Pulmonary artery endothelial cell (primary cell): ENCODE measurements at places on chromosomes 12 and 14.

- DNase-seq: no peak
These were observed 1.6 kb upstream of the RBMS2 start for GRCh38 chr12:56520048-56520447.

DNA sequence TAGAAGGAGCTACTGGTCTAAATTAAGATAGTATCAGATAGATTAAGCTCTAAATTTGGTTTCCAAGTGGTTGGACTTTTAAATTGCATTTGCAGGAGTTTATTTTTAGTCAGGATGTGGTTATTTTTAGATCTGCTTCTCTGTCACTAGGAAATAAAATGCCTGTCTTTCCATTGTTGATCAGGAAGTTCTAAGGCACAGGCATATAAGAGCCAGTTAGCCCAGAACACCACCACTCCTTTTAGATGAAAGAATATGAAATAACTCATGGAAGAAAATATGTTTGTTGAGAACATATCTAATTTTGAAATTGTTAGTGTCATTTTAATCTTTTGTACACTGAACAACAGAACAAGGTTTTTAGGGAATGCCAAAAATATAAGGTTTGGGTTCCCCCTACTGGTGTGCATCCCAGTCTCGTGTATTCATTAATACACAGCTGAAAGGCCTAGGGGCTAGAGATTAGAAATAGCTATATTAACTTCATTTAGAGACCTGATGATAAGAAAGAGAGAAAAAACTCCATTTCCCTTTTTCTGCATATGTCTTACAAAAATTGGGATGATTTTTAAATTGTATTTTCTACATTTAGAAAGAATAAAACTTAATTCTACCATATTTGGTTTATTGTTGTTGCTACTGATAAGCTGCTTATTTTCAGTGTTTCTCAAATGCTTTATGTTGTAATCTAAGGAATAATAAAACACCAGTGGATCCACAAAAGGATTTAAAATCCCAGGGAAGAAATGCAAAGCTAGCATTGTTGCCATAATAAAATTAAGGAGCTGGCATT, 67.2 kb downstream of the RIC8B start:
- peak; percentile 1 for DNase-seq

- DNase-seq: no peak
These were observed 36.4 kb downstream of the TRAFD1 start for GRCh38 chr12:112161711-112162110.

DNA sequence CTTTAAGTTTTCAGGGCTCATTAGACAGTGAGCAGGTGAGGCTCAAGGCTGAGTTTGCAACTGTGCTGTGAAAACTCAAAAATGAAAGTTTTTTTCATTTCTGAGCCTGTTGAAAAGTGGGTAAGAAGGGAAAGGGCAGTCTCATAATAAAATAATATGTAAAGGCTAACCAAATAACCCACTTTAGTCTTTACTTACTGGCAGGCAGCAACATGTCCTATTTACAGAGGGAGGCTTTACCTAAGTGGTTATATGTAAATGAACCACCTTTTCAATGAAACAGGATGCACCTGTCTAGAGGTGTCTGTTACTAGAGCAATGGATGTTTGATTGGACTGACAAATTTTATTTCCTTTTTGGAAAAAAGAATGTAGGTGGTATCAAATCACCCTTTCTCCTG, 158.0 kb downstream of the ETV6 start:
- no peak for DNase-seq

DNA sequence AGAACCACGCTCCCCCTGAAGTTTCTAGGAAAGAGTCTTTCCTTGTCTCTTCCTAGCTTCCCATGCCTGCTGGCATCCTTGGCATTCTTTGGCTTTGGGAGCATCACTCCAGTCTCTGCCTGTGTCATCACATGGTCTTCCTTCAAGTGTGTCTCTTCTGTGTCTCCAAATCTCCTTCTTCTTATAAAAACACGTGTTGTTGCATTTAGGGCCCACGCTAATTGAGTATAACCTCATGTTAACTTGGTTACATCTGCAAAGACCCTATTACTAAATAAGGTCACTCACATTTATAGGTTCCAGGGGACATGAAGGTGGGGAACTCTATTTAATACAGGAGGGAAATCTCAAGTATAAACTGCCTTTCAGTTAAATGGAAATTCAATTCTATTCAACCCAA, 63.0 kb downstream of the E2F7 start:
- no peak for DNase-seq

DNA sequence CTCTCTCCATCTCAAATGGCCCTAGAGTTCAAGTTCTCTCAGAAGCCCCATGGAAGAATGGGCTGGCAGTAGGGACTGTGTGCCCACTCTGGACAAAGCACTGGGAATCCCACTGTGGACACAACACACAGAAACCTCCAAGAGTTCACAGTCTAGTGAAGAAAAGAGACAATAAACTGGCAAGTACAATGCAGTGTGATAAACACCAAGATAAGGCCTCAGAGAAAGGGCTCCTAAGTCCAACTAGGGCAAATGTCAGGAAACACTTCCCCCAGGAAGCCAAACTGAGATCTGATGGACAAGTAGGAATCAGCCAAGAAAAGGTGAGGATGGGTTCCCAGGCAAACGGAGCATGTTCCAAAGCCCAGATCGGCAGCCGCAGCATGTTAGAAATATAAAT, 5.4 kb downstream of the VSIG10 start:
- no peak for DNase-seq

GRCh38 chr14:49989966-49990365, 97.1 kb downstream of the ARF6 start:
- DNase-seq: no peak

- no peak for DNase-seq
These were observed 117.4 kb downstream of the MGAT4C start for GRCh38 chr12:86138770-86139169.

GRCh38 chr12:53461059-53461458, 9.2 kb downstream of the PCBP2 start:
- DNase-seq: no peak

DNA sequence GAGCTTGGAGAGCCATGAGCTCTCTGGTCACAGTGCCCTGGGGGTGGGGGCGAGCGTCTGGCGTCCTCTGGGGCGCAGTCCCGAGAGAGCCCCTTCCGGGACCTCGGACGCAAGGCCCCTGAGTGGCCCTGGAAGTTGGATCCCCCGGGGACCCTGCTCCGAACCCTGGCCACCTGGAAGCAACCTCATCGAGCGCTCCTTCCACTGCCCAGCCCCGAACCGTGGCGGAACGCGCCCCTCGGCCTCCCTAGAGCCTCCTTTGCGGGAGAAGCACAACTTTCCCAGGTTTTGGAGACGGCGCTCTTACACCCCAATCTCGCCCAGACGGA, 1.2 kb downstream of the NOS1 start:
- no peak for DNase-seq

DNA sequence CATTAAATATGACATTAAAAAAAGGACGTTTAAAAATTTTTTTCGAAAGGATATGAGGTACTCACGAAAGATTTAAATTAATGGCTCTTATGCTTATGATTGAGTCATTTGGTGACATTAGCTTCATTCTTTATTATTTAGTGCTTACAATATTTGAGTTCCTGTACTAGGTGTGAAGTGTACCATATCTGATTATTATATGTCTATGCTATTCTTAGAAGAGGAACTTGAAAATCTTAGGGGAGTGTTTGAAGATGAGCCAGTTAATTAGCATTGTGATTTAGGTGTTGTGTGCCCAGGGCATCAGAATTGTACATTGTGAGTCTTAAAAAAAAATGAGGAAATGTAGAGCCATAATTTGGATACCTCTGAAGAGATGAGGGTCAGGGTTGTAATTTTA, 118.6 kb downstream of the FUT8 start:
- no peak for DNase-seq

GRCh38 chr12:7624478-7624877, 41.2 kb downstream of the APOBEC1 start:
- no peak for DNase-seq

GRCh38 chr12:58034712-58035111, 93.3 kb downstream of the ATP23 start:
- no peak for DNase-seq

GRCh38 chr12:90301095-90301494, 592.5 kb upstream of the ATP2B1 start:
- no peak for DNase-seq

DNA sequence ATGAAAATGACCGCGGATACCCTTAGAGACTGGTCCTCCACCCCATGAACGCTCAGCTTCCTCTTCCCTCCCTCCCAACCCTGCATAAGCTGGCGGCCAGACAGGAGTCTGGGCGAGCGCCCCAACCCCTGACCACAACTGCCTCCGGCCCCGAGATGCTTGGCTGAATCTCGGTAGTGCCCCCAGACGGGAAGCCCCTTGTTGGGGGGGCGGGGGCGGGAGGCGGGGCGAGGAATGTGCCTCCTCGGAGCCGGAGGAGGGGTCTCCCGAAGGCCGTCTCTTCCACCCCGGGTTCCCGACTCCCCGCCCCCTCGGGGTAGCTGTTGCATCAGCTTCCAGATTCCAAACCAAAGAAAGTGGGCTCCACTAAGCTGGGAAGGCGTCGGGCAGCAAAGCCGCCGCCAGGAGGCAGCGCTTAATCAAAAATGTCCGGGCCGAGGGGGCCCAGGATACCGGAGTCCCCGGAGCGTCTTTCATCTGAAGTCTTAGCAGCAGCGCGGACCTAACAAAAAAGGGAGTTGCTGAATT, 7.1 kb upstream of the MRPL52 start:
- DNase-seq: no peak

GRCh38 chr14:40447017-40447416, 1014.8 kb upstream of the FBXO33 start:
- DNase-seq: no peak

DNA sequence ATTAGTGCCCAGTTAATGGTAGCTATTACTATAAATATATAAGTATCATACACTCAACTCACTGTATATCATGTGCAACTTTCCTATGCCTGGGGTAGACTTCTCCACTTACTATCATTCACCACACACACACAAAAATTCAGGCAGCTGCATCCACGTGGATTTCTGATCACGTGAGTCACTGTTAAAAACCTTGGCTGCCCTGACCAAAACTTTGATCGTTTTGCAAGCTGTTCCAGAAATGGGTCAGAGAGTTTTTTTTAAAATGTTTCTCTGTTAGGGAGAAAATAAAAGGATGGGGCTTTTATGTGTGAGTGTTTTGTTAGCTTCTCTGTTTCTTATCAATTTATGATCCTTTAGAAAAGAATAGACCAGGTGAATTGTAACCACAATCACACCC, 198.2 kb upstream of the CNOT2 start:
- DNase-seq: no peak

- DNase-seq: no peak
These were observed 18.4 kb upstream of the GALNT16 start for GRCh38 chr14:69241577-69241976.

DNA sequence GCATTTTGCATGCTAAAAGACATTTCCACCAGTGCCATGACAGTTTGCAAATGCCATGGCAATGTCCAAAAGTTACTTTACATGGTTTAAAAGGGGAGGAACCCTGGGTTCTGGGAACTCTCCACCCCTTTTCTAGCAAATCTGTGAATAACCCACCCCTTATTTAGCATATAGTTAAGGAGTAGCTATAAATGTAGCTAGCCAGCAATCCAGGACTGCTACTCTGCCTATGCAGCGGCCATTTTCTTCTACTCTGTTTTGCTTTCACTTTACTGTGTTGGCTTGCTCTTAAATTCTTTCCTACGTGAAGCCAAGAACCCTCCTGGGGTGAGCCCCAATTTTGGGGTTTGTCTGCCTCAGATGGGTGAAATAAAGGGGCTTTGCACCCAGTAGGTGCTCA, 141.0 kb downstream of the PTPN11 start:
- no peak for DNase-seq

GRCh38 chr12:4717806-4718205, 2.4 kb upstream of the GALNT8 start:
- DNase-seq: no peak

DNA sequence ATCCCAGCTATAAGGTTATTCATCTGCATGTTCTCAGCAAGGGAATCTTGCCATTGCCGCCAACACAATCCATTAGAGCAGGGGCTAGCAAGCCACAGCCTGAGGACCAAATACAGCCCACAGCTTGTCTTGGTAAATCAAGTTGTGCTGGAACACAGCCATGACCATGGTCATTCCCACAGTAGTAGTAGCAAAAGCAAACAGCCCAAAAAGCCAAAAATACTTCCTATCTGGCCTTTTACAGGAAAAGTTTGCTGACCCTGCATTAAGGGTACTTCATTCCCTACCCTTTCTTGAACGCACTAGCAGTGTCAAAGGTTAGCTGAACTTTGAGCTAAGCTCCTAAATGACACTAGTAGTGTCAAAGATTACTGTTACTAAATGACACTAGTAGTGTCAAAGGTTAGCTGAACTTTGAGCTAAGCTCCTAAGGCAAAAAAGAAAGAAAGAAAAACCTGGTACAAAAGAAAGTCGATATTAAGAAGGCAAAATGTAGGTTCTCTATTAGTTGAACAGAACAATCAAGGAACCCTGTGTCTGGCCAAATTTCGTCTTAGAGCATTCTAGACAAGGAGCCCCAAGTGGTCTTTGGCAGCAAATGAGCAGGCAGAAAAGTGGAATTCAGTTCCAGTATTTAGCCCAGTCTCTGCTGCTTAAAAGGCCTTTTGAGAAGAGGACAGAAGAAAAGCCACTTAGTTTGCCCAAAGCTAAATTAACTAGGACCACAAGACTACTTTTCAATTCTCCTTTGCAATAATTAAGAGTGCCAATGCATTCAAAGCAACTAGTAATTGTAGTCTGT, 67.7 kb downstream of the NT5DC3 start:
- DNase-seq: no peak

GRCh38 chr14:51188566-51189185, 51.4 kb upstream of the TMX1 start:
- no peak for DNase-seq

DNA sequence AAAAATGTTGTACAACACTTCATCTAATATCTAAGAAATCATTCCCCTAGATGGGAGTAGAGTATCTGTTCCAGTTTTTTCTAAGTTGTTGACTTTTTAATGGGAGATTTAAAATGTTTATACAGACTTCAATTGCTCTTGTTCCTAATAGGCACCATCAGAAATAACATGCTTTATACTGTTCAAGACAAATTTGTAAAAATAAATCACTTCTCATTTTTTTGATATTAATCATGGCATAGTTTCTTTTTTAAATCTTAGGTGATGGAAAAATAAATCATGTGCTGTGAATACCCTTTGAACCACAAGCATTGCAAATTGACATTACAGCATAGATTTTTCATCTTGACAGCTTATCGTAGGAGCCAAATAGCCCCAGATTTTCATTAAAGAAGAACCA, 473.5 kb upstream of the MGAT4C start:
- DNase-seq: no peak
